ENCODE measurements at places on chromosomes 13 and 19.

- DNase-seq = no peak
Observed at GRCh38 chr13:94269557-94269956, 209.9 kb downstream of the DCT start.

DNA sequence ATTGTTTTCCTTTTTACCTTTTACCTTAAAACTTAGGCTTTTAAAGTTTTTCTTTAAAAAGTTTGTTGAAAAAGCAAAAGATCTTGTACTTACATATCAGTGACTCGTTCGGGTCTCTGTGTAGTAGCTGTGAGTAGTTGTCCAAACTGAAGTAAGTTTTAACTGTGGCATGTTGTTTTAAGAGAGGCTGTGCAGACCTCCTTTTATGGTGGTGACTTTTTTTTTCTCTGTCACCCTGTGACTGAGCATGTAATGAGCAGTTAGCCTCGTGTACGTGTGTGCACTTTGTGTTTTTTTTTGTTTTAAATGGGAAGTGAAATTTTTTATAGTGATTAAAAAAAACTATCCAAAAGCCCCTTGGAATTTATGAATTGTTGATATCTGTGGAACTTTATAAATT lies at the start of gene GPR183:
GPR183 (minus strand) TSS at position 153 of the 400 bp plus-strand sequence. CDS start 11,254 bp downstream, outside the sequence.
- peak; percentile 61 for DNase-seq

DNA sequence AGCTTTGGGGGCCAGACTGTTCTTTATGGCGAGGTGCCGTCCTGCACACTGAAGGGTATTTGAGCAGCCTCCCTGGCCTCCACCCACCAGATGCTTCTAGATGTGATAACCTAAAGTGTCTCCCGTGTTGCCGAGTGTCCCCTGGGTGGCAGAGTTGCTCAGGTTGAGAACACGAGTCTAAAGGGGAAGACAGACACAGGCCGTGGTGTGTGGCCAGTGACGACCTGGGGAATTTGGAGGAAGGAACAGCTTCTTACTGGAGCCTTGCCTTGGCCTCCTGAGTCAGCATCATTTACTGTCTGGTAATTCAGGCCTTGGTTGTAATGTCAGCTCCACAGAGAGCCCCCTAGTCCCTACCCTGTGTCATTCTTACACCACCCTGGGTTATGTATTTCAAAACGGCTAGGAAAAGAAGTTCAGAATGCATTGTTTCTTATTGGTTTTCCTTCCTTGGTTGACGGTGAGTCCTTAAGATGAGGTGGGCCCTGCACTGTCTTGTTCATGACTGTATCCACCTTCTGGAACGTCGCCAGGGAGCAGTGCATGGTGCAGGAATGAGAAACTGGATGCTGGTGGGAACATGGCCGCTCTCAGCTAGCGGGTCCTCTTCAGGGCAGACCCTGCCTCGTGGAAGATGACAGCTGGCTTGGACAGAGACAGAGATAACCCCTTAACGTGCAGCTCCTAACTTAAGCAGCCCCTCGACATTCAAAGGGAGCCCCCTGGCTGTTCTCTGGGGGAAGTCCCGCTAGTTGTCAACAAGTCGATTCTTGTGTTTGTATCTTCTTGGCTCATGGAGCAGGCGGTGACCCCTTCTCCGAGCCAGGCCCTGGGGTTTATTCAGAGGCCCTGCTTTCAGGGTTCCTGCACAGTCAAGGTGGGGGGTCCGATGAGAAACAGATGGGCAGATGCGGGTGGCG lies 7.2 kb downstream of the SIN3B start:
- DNase-seq = no peak

GRCh38 chr13:22017226-22017625 lies 346.4 kb downstream of the FGF9 start:
- no peak for DNase-seq

DNA sequence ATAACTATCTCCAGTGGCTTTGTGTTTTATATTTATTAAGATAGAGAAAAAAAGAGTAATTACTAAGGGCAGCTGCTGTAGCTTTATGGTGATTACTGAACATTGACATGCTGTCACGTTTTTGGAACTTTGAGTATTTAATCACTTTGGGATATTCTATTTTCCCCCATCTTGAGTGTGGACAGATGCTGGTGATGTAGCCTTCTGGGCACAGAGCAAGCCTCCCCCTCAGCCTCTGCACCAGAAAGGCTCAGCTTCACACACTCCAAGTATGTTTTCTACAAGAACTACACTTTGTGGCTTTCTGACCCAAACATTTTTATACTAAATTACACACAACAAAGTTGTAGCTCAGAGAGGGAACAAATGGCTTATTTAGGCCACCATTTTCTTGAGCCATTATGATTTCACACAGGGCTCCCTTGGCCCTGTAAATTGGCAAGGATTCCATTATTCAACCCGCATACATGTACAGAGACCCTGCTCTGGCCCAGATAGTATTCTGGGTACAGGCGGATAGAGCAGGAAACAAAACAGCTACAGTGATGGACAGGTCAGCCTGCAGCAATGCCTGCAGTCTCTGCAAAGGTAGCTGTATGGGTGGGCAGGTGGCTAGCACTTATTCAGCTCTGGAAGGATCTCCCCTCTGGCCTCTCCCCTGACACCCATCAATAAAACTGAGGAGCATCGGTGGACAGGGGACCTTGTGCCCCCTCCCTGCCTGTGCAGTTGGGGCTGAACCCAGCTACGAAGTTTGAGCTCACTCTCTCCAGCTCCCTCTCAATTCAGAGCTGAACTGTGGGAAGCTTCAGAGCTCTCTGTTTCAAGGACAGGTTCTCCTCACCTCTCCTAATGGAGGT lies 1.3 kb downstream of the ALOX5AP start:
- DNase-seq = no peak

- no peak for DNase-seq
Observed at GRCh38 chr13:78228940-78229339, 310.3 kb upstream of the EDNRB start.

GRCh38 chr13:101398191-101398590 lies 18.1 kb downstream of the NALCN start:
- peak; percentile 28 for DNase-seq

GRCh38 chr13:111610081-111610480 lies 289.6 kb downstream of the TEX29 start:
- DNase-seq = no peak

DNA sequence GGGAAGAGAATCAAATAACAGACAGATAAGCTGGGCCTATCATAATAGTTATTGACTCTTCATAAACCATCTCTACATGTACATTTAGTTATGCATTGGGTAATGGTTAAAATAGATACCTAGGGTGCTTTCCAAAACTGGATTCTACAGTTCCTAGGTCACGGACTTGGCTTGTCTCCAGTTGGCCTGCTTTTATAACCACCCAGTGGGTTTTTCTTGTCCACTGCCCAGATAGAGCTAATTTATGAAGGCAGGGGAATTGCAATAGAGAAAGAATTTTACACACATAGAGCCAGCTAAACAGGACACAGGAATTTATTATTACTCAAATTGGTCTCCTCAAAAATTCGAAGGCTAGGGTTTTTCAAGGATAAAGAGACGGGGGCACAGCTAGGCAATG lies 97.3 kb downstream of the FAM216B start:
- no peak for DNase-seq

GRCh38 chr19:15124572-15125231 lies 17.5 kb downstream of the SYDE1 start:
- DNase-seq = no peak

DNA sequence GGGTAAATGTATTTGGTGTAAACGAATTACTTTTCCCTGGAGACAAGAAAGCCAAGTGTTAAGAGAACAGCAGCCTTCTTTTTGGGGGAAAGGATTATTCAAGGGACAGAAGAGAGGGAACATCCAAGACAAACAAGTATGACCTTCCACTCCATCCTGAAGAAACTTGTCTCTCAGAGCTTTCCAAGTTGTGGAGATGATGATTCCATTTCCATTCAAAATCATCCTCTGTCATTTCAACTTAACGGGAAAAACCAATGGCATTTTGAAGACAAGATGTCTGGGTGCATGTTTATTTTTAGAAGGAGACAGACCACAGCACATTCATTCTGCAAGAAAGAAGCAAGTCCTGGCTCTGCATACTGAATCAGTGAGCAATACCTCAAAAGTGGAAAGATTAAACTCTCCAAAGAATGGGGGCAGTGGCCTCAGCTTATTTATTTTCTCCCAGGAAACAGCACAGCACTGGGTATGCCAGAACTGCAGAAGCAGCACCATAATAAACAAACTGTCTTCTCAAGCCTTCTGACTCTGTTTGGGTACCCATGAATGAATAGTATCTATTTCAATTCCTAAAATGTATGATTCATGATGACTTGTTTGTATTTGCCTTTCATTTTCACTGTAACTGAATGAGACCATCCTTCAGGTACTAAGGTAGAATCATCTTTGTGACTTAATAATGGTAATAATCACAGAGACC lies 541.0 kb downstream of the RFC3 start:
- peak; percentile 53 for DNase-seq

DNA sequence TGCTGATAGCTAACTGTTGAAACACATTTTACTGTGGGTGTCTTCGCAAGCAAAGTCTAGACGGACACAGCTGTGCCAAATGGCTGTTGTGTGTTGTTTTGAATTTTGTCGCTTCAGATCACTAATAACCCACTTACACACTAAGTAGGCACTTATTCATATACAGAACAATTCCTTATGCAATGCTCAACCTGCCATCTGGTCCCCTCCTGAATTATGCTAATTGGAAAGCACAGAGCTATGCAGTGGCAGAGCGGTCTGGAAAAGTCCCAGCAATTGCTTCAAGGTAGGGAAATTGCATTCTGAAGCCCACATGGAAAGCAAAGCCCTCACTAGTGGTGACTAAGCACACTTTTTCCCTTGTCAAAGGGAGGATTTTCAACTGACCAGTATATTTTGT lies 69.9 kb downstream of the C13orf42 start:
- no peak for DNase-seq

DNA sequence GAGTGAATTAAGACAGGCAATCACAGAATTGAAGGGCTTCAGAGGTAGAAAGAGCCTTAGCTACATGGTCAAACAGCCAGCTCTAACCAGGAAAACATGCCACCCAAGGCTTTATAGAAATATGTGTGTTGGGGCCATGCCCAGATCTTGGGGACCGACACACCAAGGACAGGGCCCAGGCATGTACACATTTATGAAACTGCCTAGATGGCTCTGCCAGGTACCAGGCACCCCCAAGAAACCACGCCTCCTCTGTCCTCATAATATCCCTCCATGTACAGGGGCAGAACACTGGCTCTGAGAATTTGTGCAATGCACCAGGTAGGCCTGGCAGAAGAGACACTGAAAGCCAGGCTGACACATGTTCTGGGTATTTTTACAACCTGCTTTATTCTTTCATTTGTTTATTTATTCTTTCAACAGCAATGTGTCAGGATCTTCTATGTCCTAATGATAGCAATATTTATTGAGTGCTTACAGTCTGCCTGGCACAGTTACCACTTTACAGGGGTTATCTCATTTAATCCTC lies 137.9 kb upstream of the LSM14A start:
- no peak for DNase-seq

DNA sequence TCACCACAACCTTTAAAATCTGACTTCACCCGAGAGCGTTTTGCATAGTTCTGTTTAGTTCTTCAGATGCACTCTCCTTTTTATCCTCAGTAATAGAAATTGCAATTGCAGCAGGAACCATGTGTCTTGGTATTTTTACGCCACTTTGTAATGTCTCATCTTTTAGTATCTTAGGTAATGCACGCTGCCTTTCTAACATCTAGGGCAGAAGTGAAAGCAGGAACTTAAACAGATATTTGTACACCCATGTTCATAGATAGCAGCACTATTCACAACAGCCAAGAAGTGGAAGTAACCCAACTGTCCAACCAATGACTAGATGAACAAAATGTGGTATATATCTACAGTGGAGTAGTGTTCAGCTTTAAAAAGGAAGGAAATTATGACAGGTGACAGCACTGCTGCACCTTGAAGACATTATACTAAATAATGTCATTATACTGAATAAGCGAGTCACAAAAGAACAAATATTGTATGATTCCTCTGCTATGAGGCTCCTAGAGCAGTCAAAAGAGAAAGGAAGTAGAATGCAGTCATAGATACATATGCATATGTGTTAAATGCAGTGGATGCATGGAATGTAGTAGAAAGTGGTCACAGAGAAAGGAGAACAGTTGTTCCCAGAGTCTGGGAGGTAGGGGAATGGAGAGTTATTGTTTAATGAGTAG lies 105.9 kb upstream of the GJB6 start:
- no peak for DNase-seq

DNA sequence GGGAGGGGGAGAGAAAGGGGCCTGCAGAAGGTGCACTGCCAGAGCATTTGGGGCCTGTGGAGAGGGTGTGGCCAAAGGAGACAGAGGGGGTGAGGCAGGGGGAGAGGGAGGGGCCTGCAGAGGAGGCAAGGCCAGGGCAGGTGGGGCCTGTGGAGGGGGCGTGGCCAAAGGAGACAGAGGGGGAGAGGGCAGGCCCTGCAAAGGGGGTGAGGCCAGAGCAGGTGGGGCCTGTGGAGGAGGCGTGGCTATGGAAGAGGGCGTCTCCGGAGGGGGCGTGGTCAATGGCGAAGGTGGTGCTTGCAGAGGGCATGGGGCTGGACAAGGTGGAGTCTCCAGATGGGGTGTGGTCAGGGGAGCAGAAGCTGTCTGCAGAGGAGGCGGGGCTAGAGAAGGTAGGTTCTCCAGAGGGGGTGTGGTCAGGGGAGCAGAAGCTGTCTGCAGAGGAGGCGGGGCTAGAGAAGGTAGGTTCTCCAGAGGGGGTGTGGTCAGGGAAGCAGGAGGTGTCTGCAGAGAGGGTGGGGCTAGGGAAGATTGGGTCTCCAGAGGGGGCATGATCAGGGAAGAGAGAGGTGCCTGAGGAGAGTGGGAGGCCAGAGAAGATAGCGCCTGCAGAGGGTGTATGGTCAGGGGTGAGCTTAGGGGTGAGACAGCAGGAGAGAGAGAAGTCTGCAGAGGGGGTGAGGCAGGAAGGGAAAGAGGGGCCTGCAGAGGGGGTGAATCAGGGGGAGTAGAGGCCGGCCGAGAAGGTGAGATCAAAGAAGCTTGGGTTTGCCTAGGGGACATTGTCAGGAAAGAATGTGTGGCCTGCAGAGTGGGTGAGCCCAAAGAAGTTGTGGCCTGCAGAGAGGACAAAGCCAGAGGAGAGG lies 3.4 kb downstream of the PRR36 start:
- no peak for DNase-seq

GRCh38 chr13:26548205-26548765 lies 9.2 kb upstream of the WASF3 start:
- DNase-seq = no peak

DNA sequence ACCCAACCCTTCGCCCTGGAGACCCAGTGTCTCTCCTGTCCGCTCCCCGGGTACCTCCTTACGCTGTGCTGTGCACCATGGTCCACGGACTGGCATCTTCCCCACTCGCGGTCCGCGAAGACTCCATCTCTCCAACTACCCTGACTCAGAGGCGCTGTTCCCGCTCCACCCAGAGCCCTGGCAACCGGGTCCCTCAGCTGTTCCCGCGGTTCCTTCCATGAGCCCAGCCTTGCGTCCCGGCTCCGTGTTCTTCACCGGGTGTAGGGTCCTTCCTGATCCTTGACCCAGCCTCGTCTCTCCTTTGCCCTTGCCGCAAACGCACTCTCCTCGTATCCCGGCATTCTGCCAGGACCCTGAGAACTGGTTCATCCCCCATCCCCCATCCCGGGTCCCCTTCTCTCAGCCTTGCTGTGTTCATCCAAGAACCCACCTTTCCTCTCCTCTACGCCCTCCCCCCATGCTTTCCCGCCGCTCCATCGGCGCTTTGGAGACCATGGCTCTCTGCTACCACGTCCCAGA lies 664 bp downstream of the ICAM5 start:
- DNase-seq = no peak
